Right ventricle myocardium inferior (tissue), 1 donor: ENCODE measurements at places on chromosomes 1 and 21. TPM values are rescaled to one million over a fixed set of nuclear protein-coding genes. Genes with fewer than 3 reads are reported as not detected.
A peak's percentile ranks its signal among the peaks of the same experiment; 100 is the strongest.

The PDE4B gene
- 12.0 TPM for total RNA-seq

The TRIM17 gene
- total RNA-seq, result 0.38 TPM

The LEFTY1 gene
- not detected for total RNA-seq

The TGFB2 gene
- 1.6 TPM for total RNA-seq

DNA sequence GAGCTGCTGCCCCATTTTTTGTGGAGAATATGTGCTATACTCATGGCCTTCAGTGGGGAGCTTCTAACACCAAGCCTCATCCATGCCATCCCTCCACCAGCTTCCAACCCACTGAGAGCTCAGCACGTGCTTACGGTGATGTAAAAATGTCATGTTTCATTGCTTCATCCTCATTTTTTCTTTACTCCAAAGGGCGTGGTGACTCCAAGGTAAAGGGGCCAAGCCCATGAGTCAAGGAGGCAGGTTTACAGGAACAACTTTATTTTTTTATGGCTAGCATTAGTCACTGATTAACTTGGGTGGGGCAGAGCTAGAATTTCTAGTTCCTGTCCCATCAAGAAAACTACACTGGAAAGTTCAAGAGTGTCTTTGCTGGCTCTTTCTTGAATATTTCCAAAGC is at the start of gene C1orf226:
Gene C1orf226, plus strand, starts transcription at position 346 of the 400 bp plus-strand sequence. CDS start 174 bp downstream, outside the sequence.
- DNase-seq, result no peak

- DNase-seq, result no peak
Measured at GRCh38 chr1:118973531-118974137, 14.5 kb downstream of the TBX15 start.

DNA sequence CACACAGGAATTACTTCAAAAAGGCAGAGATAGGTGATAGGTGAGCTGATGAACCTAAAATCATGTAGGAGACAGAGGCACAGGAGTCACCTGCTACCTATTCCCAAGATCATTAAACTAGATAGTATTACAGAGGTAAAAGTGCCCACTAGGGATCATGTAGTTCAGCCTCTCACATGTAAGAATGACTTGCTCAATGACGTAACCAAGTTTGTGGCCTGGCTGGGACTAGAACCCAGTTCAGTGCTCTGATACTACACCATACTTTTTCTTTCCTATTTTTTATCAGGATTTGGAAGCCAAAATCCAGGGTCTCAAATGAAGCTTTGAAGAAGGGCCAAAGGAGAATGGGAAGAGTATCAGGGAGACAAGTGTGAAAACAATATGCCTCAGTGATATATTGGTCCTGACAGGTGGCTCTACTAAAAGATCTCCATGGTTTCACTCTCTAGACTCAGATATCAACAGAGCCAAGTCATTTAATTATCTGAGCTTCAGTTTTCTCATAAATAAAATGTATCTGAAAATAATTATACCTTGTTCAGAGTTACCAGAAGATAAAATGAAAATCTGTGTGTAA is 87.3 kb upstream of the SLFNL1 start:
- no peak for DNase-seq

- DNase-seq, result no peak
Measured at GRCh38 chr1:229536982-229537381, 21.5 kb downstream of the ABCB10 start.

DNA sequence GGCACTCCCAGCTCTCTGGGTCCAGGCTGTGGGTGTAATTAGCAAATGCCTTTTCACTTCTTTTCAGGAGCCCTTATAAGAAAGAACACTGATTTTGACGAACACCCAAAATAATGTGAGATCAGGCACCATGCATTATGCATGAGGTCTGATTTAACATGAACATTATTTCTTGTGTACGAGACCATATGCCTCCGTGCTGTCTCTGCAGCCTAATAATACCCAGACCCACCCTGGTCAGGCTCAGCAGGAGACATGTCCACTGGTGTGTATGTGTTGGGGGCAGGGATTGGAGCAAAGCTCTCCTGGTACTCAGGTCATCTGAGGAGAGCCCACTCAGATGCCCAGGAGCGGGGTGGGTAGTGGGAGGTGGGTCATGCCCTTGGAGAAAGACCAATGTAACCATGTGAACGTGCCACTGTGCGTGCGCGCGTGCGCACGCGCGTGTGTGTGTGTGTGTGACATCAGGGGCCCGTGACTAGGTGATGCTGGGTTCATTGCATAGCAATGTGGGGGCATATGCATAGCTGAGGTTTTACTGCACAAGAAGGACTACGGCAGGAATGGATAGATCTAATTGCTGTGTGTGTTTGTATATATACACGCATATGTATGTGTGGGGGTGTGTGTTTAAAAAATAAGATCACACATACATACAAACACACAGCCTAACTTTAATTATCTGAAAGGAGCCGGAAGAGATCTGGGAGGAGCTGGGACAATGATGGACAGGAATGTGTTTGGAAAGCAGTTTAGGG is 7.1 kb downstream of the POU3F1 start:
- DNase-seq, result no peak

- no peak for DNase-seq
Measured at GRCh38 chr1:83932281-83932680, 66.7 kb downstream of the TTLL7 start.

DNA sequence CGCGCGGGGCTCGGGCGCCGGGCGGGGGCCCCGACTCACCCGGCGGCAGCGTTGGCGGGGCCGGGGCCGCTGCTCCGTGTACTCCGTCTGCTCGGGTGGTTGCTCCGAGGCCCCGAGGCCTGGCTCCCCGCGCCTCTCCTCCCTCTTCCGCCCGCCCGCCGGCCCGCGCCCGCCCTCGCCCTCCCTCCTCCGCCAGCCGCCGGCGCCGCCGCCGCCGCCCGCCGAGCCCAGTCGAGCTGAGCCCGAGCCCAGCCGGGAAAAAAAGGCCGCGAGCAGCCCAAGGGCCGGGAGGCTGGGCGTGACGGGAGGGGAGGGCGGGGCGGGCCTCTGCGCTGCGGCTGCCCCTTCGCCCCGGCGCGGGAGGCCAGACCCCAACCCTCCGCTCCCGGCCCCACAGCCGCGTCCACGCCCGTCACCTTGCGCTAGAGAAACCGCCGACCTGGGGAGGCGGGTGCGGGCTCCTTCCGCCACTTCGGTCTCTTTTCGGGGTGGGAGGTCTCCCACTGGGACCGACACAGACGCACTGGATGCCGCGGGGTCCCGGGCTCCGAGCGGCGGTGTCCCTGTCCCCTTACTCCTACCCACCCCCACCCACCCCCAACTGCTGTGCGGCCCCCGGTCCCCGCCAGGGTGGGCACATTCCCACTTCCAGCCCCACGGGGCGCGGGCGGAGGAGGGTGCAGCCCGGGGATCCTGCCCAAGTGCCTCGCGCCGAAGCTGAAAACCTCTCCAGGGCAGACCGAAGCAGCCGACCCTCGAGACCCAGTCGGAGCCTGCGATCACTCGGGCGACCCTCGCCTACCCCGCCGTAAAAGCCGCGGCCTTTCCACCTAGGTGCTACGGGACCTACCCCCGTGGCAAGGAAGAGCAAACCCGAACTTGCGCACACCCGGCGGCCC is at the start of gene CERS2:
Gene CERS2, minus strand, starts transcription at position 256 of the 899 bp plus-strand sequence. CDS start 5,745 bp downstream, outside the sequence.
- peak; percentile 92 for DNase-seq
